ENCODE measurements at places on chromosomes 1 and 21.

DNA sequence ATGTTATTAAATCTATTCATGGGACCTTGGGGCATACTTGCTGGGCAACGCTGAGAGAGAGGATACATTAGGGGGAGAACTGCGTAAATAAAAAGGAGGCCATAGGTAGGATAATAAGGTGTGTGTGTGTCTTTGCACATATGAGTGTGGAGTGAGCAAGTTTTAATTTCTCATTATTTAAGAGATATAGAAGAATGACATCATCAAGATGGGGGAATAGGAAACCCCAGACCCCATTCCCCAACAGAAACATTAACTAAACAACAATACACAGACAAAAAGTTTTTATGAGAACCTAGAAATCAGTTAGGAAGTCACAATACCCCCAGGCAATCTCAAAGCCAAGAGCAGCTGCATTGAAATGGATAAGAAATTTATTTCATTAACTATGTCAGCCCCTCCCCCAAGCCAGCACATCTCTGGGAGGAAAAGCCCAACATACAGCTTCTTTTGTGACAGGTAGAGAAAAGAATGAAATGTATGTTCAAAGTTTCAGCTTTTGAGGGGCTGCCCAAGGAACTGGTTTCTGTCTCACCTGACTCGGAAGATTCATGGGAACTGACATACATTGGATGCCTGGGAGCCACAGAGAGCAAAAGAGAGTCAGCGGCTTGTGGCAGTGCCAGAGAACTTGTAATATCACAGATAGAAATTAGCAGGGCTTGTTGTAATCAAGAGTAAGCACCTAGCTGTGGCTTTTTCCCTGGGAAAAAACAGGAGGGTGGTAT, 234.3 kb upstream of the NFIA start:
- DNase-seq = no peak

DNA sequence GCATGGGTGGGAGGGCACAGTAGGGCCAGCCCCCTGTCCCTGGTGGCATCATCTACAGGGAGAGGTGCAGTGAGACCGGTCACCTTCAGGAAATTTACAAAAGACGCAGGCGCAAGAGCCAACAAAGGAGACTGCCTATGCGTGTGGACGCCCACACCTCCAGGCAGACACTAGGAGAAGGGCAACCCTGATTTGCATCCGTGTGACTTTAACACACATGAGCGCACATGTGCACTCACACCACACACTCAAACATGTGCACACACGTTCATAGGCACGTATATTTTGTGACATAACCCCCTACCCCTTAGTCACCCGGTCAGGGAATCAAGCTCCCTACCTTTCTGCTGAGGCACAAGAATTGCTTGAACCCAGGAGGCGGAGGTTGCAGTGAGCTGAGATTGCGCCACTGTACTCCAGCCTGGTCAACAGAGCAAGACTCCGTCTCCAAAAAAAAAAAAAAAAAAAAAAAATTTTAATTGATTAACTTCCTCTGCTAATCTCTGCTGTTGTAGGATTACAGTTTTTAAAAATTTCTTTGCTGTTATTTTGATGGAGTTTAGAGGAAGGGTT, 84.7 kb upstream of the SLC25A33 start:
- no peak for DNase-seq

DNA sequence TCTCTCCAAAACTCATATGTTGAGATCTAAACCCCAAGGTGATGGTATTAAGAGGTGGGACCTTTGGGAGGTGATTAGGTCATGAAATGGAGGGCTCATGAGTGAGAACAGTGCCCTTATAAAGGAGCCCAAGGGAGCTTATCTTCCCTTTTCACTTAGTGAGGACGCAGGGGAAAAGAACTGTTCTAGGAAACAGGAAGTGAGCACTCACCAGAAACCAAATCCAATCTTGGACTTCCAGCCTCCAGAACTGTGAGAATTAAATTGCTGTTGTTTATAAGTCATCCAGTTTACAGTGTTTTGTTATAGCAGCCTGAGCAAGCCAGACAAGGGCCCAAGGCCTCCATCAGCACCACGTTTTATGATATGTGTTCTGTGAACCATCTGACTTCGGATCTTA, 60.3 kb upstream of the LRRC8D start:
- no peak for DNase-seq

DNA sequence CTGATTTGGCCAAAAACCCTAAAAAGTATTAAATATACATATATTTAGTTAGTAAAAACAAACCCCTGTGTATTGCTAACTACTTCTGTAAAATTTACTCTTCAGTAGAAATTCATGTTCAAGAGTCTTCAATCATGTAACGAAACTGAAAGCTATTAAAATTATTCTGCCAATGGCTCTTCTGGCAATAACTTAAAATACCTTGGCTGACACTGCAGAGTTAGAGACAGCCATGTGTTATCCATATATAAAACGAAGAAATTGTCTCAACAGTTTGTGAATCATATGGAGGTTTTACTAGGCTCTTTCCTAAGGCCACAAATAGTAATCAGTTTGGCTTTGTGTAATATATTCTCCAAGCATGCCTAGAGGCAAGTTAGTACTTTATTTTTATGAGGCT, 357.2 kb downstream of the COL11A1 start:
- DNase-seq = no peak

GRCh38 chr1:89986020-89986419, 8.9 kb upstream of the ZNF326 start:
- DNase-seq = no peak

DNA sequence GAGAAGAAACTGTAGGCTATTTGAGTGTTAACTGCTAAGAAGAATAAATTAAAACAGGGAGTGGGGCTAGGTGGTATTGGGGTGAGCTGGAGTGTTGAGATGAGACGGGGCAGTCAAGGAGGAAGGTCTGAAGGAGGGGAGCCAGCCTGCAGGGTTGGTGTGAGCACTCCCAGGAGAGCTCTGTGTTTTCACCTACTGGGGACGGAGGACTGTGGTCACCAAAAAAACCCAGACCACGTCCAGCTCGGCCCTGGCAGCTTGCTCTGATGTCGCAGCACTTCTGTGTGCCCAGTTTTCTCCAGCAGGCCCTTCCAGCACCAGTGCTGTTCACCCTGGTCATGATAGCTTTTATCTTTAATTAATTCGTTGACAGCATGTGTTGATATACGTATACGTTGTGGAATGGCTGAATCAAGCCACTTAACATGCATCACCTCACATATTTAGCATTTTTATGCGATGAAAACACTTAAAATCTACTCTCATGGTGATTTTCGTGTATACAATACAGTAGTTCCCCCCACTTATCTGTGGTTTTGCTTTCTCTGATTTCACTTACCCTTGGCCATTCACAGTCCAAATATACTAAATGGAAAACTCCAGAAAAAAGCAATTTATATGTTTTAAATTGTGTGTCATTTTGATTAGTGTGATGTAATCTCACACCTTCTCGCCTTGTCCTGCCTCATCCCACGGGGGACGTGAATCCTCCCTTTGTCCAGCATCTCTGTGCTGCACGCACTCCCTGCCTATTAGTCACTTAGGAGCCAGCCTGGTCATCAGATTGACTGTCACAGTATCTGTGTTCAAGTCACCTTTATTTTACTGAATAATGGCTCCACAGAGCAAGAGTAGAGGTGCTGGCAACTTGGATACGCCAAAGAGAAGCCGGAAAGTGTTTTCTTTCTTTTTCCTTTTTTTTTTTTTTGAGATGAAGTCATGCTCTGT, 12.3 kb downstream of the FAM3B start:
- no peak for DNase-seq

- DNase-seq = no peak
Observed at GRCh38 chr1:208007938-208008342, 97.0 kb upstream of the CD34 start.

DNA sequence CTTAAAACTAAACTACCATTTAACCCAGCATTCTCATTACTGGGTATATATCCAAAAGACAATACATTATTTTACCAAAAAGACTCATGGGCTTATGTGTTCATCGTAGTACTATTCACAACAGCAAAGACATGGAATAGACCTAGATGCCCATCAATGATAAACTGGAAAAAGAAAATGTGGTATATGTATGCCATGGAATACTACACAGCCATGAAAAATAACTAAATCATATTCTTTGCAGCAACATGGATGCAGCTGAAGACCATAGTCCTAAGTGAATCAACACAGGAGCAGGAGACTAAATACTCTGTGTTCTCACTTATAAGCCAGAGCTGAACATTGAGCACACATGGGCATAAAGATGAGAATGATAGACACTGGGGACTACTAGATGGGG, 645.1 kb upstream of the B3GALT2 start:
- DNase-seq = no peak

GRCh38 chr1:236425031-236425663, 31.1 kb downstream of the EDARADD start:
- DNase-seq = no peak

DNA sequence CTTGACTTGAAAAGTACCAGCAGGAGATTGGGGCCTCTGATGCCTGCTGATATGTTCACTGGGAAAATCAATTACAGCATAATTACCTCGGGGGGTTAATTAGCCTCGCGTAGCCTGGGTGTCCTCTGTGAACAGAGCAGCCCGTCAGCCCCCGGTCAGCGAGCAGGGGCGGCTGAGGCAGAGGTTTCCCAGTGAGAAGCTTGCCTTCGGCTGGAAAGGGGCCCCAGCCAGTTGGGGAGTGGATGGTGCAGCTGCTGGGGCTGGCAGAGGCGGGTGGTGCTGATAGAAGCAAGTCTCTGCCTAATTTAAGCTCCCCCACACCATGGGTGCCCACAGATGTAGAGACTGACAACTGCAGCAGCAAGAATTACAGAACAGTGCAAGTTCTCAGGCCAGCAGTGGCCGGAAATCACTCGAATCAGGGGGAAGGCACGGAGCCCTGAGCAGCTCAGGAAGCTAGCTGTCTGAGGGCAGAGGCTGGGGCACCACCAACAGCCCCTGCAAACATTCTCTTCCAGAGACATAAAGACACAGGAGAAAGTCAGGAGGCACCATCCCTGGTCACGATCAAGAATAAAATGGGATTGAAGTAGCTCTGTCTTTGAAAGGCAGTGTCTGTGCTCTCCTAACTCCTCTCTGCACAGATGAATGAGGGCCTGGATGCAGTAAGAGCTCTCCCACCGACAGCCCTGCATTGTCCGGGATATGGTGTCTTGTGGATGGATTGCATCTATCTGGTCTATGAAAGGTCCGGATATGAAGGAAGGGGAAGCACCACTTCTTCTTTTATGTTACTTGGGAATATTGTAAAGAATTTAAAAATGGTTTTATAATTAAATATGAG, 166.5 kb upstream of the CD34 start:
- no peak for DNase-seq

- no peak for DNase-seq
Observed at GRCh38 chr1:20846461-20847374, 59.6 kb upstream of the HP1BP3 start.

- DNase-seq = no peak
Observed at GRCh38 chr1:107501081-107501605, 360.3 kb downstream of the NTNG1 start.

- DNase-seq = no peak
Observed at GRCh38 chr21:38839328-38840286, 33.9 kb downstream of the ETS2 start.

GRCh38 chr1:98467586-98467985, 193.9 kb upstream of the SNX7 start:
- no peak for DNase-seq

GRCh38 chr1:214570442-214570841, 19.0 kb upstream of the PTPN14 start:
- DNase-seq = no peak

All from activated T-cell treated with anti-CD3 and anti-CD28 coated beads, Interleukin-2, amount 50 U/mL, for 4 hours (primary cell).